Cardiac fibroblast (primary cell): ENCODE measurements at places on chromosomes 3 and 15.

DNA sequence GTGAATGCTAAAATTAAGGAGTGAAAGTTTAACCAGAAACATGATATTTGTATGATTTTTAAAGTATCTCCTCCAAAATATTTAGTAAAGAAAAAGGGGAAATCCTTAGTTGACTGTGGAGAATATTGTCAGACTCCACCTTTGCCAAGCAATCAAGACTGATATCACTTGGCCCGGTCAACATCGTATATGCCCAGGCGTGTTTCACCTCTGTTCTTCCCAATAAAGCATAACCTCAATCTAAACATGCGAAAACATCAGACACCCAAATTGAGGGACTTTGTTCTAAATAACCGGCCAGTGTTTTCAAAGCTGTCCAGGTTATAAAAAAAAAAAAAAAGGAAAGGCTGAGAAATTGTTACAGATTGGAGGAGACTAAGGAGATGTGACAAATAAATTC, 54.2 kb upstream of the PPP4R2 start:
- no peak for DNase-seq

- DNase-seq, result no peak
Measured at GRCh38 chr3:61236556-61236955, 14.7 kb downstream of the FHIT start.

- no peak for DNase-seq
Measured at GRCh38 chr15:26083896-26084295, 220.8 kb upstream of the ATP10A start.

GRCh38 chr15:43893956-43894355, 67.2 kb downstream of the WDR76 start:
- DNase-seq, result peak; percentile 18

GRCh38 chr15:39100106-39100660, 480.7 kb upstream of the THBS1 start:
- DNase-seq, result no peak

GRCh38 chr3:25071846-25072245, 356.2 kb upstream of the RARB start:
- DNase-seq, result no peak

DNA sequence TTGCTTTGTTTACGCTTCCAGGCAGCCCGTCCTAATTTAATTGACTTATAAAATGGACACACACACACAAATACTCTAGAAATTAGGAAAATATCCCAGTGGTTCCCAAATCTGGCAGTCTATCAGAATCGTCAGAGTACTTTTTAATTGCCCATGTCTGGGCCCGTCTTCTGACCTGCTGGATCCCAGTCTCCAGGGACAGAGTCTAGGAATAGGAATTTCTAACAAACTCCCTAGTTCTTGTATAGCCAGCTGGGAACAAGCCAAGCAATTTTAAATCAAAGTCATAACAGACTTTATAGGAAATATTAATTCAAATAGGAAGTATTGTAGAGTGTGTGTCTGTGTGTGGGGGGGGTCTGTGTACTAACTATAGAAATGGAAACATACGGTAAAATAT, 33.4 kb downstream of the LDHAL6B start:
- no peak for DNase-seq

- peak; percentile 17 for DNase-seq
Measured at GRCh38 chr15:99762288-99762687, 29.1 kb upstream of the LYSMD4 start.

DNA sequence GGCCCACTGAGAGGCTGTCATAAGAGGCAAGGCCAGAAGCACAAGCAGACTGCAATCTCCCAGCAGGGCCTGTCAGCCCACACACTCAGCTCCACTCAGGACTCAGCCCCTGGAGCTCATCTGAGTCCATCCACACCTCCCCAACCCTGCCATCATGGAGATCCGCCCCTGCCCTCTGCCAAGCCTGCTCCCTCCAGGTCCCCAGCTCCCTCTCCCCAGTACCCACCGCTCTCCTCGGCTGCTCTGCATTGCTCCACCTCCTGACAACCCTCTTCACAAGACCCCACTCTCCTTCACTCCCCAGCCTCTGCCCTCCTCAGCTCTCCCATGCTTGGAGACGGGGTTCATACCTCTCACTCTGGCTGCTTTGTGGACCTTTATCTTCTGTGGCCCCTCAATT, 11.1 kb downstream of the POC1A start:
- DNase-seq, result no peak

GRCh38 chr3:136937851-136938250, 19.9 kb upstream of the IL20RB start:
- DNase-seq, result peak; percentile 29

- no peak for DNase-seq
Measured at GRCh38 chr3:141352262-141352984, 15.9 kb upstream of the ZBTB38 start.

DNA sequence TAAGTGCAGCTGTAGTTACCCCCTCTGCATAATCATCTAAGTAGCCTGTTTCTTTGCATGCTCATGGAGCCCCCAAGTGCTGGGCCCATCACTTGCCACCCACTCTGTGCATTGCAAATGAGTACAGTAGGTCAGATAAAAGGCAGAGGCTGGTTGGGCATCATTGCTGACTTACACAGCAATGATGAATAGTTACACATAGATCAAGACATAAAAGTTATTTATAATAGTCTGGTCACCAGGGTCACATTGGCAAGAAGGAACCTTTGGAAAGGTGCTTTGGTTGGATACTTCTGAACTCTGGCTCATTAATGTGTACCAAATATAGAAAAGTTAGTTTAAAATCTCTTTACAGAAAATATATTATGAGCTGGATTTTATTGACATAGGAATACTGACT, 111.6 kb downstream of the MITF start:
- no peak for DNase-seq

DNA sequence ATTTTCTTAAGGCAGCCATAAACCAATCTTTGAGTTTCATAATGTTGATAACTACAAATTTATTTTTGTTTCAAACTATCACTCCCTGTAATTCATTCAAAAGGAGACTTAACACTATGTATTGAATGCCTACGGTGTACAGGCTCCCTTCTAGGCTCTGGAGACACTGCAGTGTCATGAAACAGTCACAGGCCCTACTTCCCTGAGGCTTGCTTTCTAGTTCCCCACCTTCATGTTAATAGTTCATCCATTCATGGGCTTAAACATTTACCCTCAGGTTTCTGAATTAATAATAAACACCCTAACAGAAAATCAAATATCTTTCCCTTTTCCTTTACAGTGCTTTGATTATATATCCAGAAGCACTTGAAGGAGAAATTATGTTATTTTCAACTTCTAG, 168.7 kb downstream of the CHL1 start:
- no peak for DNase-seq

DNA sequence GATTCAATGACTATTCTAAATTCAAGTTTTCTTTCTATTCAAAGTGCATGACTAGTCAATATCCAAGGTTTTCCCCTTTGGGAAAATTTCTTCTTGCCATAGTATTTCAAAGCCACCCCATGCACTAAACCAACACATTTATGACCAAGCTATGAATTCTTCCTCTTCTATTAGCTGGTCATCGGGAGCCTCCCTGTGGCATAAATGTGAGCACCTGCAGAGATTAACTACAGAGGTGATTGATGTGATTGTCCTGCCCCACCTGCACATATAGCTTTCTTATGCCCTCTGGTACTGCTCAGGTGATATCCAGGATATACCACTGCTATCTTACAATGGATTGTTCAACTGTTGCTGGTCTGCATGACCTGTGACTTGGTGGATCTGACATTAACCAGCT, 694.9 kb downstream of the ZBBX start:
- DNase-seq, result no peak

GRCh38 chr15:27214032-27214431, 243.1 kb downstream of the GABRG3 start:
- DNase-seq, result no peak

DNA sequence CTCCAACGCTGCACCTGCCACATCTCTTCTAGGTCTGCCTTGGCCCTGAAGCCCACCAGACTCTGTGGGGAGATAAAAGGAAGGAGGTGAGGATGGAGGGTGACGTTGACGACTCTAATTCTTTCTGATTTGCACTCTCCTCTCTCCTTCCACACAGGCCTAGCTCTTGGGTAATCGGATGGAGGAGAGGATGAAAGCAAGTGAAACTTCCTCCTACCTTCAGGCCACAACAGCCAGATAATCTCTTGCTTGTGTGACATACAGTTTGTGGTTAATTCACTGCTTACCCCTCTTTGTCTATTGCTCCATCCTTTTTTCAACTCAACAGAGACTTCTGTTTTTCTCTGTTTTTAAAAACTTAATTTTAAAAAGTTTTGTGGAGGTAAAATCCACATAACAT, 208.1 kb downstream of the SV2B start:
- DNase-seq, result no peak

- DNase-seq, result peak; percentile 77
Measured at GRCh38 chr15:67148196-67148701, 82.8 kb downstream of the SMAD3 start.

DNA sequence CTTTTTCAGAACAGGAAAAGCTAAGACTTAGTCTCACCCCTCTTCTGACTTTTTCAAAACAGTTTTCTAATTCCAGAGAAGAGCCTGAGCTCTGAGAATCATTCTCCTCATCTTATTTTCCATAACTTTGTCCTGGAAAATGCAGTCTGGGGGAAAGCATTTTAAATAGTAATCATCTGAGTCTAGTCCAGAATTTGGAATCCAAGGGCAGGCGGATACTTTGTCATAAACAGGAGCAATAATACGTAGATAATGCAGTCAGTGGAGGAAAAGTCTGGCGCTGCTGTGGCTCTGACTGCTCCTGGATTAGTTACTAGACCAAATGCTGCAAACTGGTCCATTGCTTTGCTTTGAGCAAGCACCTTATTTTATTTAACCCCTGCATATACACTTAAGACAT, 285.0 kb downstream of the THSD4 start:
- no peak for DNase-seq

GRCh38 chr3:55458181-55458790, 28.8 kb downstream of the WNT5A start:
- no peak for DNase-seq

DNA sequence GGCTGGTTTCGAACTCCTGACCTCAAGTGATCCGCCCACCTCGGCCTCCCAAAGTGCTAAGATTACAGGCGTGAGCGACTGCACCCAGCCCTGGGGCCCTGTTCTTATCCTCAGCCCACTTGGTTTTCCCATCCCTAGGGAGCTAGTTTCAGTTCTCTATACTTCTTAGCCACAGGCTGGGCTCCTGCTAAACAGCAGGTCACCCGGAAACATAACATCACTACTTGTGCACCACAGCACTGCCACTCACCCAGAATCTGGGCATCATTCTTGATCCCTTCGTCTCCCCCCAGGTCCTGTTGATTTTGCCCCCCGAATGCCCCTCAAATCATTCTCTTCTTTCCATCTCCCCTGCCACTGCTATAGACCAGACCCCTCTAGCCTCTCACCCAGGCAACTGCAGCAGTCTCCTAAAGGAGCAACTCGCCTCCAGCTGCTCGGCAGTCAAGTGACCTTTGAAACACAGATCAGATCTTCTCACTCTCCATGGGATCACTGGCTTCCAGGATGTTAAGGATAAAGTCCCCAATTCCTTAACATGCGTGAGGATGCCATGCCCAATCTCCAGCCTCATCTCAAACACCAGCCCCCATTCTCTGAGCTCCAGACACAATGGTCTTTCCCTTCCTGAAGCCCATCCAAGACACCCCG, 5.6 kb upstream of the AP3S2 start:
- DNase-seq, result no peak

DNA sequence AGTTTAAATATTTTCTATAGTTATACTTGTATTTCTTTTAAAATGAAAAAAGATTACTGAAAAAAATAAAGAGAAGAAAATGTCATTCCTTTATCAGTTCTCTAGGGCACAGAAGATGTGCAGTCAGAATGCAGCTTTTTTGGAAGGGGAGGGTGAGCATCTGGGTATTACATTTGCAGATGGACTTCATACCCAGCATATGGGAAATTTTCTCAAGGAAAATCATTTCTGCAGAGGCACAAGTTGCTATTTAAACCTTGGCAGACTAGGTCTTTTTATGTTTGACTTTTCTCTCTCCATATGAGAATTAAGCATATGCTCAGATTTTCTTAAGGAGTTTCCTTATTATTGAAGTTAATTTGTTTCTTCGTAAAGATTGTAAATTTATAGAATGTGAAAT, 39.5 kb upstream of the ZNF385D start:
- DNase-seq, result no peak

- peak; percentile 28 for DNase-seq
Measured at GRCh38 chr15:29324746-29325145, 55.1 kb upstream of the NSMCE3 start.

GRCh38 chr3:33131331-33132018, 17.7 kb downstream of the CRTAP start:
- peak; percentile 84 for DNase-seq

DNA sequence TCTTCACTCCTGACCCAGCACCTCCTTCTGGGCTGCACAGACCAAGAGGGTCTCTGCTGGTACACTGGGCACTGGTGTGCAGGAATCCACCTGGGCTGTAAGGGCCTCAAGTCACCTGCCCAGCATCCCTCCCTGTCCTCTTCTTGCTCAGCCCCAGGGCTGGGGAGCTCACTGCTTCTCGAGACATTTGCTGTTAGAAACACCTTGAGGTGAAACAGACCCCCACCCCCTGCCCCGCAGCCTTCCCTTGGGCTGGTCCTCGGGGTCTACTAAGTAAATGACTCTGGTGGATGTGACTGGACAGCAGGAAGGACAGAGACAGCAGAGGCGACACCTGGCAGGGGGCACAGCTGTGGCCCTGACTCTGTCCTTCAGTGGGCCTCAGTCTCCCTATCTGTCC, 29.1 kb downstream of the LOXL1 start:
- no peak for DNase-seq

GRCh38 chr3:143924522-143925285, 46.9 kb upstream of the DIPK2A start:
- DNase-seq, result no peak

DNA sequence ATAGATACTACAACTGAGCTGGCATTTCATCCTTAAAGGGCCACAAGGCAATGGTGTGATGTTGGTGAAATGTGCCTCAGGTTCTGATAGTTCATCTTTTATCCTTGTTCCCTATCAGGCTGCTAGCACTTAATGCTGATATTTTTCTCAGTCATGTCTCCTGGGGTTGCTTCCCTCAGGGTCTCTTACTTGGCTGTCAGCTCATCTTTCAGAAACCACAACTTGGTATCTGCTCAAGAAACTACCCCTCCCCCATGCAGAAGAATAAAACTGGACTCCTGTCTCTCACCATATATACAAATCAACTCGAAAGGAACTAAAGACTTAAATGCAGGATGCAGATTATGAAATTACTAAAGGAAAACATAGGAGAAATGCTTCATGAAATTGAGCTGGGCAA, 308.1 kb downstream of the CHST2 start:
- no peak for DNase-seq

- DNase-seq, result peak; percentile 65
Measured at GRCh38 chr15:41585127-41586047, 26.4 kb downstream of the TYRO3 start.

DNA sequence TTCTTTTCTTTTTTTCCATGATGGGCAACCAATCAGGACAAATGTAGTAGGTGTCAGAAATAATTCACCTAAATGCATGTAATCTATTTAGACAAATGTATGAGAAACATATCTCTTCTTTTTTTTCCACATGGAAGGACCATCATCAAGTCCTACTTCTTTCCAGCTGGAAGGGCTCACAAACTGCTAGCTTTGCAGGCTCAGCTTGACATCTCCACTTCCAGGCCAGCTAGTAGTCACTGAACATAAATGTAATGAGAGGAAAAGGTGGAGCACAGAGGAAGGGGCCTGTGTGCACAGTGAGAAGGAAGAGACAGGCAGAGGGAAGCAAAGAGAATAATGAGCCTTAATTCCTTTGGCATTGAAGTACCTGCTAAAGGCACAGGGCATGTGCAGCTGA, 504.9 kb downstream of the MCTP2 start:
- DNase-seq, result no peak
